Left kidney (tissue), 8 donors: ENCODE measurements at places on chromosomes 4 and X. TPM values are rescaled to one million over a fixed set of nuclear protein-coding genes. Genes with fewer than 3 reads are reported as not detected.
A peak's percentile ranks its signal among the peaks of the same experiment; 100 is the strongest.

- no peak for DNase-seq
These were observed 1.0 kb downstream of the ENAM start for GRCh38 chr4:70629469-70630090.

GRCh38 chrX:152842772-152843338 lies 12.0 kb downstream of the NSDHL start:
- DNase-seq, result no peak

Gene TCEAL9
- polyA plus RNA-seq, result 197 TPM

GRCh38 chr4:41933997-41934503 lies 1.2 kb upstream of the TMEM33 start:
- no peak for DNase-seq

DNA sequence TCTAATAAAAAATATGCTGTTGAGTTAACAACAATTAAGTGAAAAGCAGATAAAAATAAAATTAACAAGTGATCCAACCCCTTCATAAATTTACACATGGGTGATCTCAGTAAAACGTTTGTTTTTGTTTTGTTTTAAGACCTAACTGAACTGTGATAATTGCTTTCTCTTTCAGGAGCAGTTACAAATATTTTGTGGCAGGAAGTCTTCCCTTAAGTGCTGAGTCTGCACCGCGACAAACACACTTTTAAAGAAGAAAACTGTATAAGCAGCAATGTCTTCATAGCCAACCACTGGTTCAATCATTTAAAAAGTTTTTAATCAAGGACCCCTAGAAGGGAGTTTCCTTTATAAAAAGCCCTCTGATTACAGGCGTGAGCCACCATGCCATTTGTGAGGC lies 53.7 kb upstream of the NFKB1 start:
- no peak for DNase-seq

GRCh38 chrX:155009994-155010472 lies 12.5 kb downstream of the F8 start:
- DNase-seq, result no peak

DNA sequence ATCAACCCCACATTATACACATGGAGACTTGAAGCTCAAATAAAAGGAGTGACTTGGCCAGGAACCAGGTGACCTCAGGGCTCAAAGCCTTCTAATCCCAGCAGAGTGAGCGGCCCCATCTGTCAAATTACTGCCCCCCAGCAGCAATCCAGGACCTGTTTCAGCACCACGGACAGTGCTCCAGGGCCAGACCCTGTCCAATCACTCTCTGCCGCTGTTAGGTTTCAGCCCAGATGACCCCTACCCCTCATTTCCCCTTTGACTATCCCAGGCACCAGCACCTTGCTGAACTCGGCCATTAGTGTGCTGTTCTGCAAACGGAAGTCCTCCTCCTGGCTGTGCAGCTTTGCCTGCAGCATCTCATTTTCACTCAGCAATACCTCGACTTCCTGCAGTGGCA lies 5.1 kb downstream of the GRIPAP1 start:
- DNase-seq, result no peak

Gene NIPAL1
- polyA plus RNA-seq, result 11.0 TPM

GRCh38 chrX:70916754-70917153 lies 8.2 kb upstream of the TEX11 start:
- DNase-seq, result no peak

GRCh38 chr4:173538909-173539445 lies 8.9 kb upstream of the HAND2 start:
- no peak for DNase-seq

GRCh38 chr4:168618577-168619265 lies 121.9 kb downstream of the PALLD start:
- no peak for DNase-seq

- DNase-seq, result no peak
These were observed 225.1 kb downstream of the CBR4 start for GRCh38 chr4:168784786-168785461.

DNA sequence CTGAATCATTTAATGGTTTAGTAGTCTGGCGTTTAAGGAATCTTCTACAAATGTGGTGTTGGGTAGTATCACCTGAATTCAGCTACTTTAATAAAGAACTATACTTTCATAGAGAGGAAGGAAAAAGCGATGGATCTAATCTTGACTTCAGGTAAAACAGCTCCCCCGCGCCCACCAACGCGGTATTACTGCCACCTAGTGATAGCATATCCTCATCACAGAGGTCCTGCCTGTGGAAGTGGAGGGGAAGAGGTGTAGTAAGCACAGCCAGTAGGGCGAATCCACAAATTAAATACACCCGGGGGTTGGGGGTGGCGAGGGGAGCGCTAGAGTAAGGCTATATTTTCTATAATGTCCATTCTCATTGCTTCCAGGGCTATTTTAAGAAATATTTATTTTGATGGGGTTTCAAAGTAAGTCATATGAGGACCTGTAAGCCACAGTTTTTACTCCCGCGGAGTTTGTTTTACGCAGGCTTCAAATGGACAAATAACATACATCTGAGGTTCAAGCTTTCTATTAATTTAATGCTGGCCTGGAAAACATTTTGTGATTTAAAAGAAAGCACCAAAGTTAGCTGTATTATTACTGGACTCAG lies 8.3 kb upstream of the DAPP1 start:
- peak; percentile 26 for DNase-seq

- no peak for DNase-seq
These were observed 35.7 kb downstream of the HAND2 start for GRCh38 chr4:173494013-173494970.

Gene GLRA2
- polyA plus RNA-seq, result 0.52 TPM

- DNase-seq, result no peak
These were observed 16.7 kb downstream of the BLOC1S4 start for GRCh38 chr4:6732441-6733357.

GRCh38 chr4:184825896-184826690 lies at the start of gene ACSL1:
Gene ACSL1, minus strand, starts transcription at chr4:184825968. Its CDS starts 22,454 bp downstream, at chr4:184803514.
- peak; percentile 64 for DNase-seq

GRCh38 chr4:55014876-55015275 lies 110.5 kb downstream of the KDR start:
- no peak for DNase-seq

- DNase-seq, result no peak
These were observed 42.9 kb upstream of the HS3ST1 start for GRCh38 chr4:11471618-11472017.

- DNase-seq, result no peak
These were observed 783.5 kb upstream of the MAGEB2 start for GRCh38 chrX:29431895-29432294.

DNA sequence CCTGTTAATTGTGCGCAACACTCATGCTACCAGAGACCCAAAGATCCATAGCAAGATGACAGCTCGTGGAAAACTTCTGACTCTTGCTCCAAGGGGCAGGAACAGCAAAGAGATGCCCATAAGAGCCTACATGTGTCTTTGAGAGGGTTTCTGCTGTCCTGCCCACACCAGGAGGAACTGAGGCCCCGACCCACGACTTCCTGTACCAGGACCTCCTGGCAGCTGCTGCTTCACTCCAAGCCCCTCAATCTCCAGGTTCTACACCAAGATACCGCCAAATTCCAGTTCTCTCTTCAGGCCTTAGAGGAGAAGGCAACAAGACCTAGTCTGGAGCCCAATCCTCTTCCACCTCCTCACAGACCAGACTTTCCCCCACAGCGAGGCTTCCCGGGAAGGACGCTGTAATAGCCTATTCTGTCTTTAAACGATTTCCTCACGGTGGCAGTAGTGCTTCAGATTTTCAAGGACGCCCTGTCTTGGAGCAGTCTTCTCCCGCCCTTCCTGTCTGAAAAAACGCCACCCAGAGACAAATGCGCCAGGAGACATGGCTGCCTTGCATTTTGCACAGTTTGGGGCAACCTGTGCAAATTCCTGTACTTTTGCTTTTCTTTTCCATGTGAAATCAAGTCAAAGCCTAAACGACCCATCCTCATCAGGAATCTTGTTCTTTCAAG lies 230.2 kb upstream of the STK26 start:
- peak; percentile 95 for DNase-seq

DNA sequence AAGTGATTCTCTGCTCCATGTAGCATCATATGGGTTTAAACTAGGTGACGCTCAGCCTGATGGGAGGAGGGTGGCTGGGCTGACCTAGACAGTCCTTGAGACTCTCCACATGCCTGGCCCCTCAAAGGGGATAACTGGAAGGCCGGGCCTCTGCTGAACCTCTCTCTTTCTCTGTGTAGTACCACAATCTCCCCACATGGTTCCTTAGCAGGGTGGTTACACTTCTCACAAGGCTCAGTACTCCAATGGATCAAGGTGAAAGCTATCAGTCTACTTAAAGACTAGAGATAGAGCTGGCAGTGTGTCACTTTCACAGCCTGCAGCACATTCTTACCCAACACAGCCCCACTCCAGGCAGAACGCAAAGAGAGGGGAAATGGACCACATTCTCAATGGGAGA lies 80.4 kb downstream of the LDB2 start:
- DNase-seq, result no peak

DNA sequence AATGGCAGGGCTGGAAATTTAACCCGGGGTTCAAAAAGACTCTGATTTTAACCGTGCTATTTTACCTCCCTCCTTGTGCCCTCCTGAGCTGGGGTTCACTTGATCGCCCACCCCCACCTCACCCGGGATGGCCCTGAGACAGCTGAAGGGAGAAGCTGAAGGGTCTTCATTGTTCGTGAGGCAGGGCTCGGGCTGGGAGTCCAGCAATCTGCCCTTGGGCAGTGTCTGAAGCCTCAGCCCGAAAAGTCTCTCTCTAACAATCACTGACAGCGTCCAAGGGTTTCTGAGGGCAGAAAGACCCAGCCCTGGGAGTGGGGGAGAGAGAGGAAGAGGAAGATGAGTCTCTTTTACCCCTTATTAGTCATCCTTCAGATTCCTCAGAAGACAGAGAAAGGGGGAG lies 39.4 kb upstream of the PHOX2B start:
- no peak for DNase-seq

- DNase-seq, result peak; percentile 52
These were observed at the start of gene GPRASP1 for GRCh38 chrX:102651242-102652011. Gene GPRASP1, plus strand, starts transcription at chrX:102651483. Its CDS starts 2,431 bp downstream, at chrX:102653914.

Gene LEF1
- 83.2 TPM for polyA plus RNA-seq

- DNase-seq, result no peak
These were observed 345.3 kb downstream of the SPRY1 start for GRCh38 chr4:123741906-123742305.

- no peak for DNase-seq
These were observed 56.4 kb downstream of the SPCS3 start for GRCh38 chr4:176376032-176376614.

Gene MAOA
- 19.4 TPM for polyA plus RNA-seq

Gene IQCM
- polyA plus RNA-seq, result not detected

Gene ENOX2
- 19.4 TPM for polyA plus RNA-seq

Gene NPNT
- polyA plus RNA-seq, result 199 TPM

DNA sequence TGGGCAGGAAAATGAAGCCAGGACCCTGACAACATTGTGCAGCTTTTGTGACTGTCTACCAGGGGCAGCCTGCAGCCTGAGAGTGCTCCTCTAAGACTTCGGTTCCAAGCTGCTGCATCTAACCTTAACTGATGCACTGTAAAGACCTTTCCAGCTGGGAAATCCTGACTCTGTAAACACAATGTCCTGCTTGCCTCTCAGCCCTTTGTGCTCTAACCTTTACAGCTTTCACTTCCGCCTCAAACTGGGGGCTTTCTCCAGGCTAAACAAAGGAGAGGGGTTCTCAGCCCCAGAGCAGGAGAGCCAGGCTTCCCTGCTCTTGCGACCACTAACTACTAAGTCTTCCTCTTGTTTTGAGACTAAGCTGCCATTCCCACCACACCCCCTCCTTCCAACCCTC lies 19.3 kb upstream of the RASL11B start:
- no peak for DNase-seq

Gene STARD8
- polyA plus RNA-seq, result 17.4 TPM

Gene TMPRSS11B
- polyA plus RNA-seq, result 0.08 TPM

DNA sequence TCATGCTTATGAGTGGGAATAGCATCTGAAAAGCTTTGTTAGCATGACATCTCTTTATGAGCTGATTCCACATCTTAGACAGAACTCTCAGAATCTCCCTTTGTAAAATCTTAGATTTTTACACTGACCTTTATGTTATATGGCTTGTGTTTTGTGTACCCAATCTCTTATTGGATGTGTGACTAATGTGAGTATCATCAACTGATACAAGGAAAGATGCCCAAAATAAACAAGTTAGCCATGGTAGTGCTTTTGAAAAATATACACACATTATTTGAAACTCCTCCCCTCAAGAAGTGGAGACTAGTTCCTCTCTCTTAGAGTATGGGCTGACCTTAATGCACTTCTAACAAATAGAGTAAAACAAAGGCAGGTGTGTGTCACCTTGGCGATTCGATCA lies 160.1 kb upstream of the NRK start:
- DNase-seq, result no peak
